Occipital lobe (tissue), 3 donors: ENCODE measurements at places on chromosomes 1 and 21.

- no peak for DNase-seq
These were observed 19.9 kb downstream of the ERO1B start for GRCh38 chr1:236261898-236262297.

GRCh38 chr1:182962554-182963115 lies 9.7 kb upstream of the SHCBP1L start:
- DNase-seq: peak; percentile 16

DNA sequence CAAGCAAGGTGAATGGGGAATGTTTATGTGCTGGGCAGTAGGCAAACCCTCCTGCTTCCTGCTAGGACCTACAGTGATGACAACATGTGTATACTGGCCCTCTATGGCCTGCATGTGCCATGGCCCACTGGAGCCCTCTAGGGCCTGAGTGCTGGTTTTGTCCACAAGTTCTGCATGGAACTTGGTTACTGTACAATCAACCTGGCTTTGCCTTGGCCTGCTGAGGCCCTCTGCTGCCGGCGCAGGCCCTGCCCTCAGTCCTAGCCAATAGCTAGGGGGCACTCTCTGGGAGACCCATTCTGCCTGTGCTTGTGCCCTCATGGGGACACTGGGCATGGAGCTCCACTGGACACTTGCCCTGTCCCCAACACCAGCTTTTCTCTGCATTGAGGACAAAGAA lies 138.6 kb upstream of the NGF start:
- DNase-seq: no peak

DNA sequence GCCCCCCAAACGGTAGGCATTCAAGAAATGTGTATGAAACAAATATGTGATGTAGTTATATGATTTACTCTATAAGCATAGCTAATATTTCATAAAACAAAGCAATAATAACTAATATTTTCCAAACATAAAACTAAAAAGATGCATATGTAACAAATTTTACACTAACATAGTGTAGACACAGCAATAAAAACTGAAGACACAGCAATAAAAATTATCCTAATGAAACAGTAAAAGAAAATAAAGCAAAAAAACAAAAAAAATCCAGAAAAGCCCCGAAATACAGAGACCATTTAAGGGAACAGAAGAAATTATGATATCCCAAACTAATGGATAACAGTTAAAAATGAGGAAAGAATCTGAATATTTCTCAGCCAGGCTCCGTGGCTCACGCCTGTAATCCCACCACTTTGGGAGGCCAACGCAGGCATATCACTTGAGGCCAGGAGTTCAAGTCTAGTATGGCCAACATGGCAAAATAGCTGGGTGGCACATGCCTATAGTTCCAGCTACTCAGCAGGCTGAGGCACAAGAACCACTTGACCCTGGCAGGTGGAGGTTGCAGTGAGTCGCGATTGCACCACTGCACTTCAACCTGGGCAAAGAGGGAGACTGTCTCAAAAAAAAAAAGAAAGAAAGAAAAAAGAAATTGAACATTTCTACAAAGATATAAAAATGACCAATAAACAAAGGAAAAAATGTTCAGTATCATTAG lies 38.2 kb upstream of the PSMG1 start:
- DNase-seq: no peak

GRCh38 chr1:153402226-153402625 lies 11.4 kb upstream of the S100A8 start:
- no peak for DNase-seq

DNA sequence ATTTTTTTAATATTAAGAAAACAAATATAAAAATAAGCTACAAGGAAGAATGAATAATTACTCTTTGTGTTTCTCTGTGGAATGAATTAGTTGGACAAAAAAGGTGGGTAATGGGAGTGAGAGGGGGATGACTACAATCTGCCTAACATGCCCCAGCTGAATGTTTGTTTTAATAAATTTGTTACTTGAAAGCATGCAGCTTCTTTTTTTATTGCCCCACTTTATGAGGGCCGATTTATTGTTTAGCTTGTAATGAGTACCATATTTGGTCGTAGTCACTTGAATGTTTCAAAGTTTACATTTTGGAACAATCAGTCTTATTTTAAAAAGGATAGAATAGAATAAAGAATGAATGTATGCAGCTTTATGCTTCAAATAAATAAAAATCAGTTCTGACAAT lies 197.4 kb downstream of the LBR start:
- no peak for DNase-seq

DNA sequence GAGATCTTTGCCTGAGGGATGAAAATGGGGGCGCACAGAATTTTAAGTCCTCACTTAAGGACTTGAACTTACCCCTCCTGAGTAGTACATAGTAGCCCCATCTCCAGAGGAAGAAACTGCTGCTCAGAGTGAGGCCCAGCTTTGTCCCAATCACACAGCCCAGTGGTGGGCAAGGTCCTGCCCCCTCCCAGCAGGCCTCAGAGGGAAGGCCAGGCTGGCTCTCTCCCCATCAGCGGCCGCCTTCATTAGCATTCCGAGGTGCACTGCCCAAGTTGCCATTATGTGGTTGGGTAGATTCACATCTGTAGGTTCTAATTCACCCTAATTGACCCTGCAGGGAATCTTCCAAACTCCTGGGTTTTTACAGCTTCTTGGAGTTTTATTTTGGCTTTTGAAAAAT lies 59.1 kb downstream of the FOXO6 start:
- no peak for DNase-seq

DNA sequence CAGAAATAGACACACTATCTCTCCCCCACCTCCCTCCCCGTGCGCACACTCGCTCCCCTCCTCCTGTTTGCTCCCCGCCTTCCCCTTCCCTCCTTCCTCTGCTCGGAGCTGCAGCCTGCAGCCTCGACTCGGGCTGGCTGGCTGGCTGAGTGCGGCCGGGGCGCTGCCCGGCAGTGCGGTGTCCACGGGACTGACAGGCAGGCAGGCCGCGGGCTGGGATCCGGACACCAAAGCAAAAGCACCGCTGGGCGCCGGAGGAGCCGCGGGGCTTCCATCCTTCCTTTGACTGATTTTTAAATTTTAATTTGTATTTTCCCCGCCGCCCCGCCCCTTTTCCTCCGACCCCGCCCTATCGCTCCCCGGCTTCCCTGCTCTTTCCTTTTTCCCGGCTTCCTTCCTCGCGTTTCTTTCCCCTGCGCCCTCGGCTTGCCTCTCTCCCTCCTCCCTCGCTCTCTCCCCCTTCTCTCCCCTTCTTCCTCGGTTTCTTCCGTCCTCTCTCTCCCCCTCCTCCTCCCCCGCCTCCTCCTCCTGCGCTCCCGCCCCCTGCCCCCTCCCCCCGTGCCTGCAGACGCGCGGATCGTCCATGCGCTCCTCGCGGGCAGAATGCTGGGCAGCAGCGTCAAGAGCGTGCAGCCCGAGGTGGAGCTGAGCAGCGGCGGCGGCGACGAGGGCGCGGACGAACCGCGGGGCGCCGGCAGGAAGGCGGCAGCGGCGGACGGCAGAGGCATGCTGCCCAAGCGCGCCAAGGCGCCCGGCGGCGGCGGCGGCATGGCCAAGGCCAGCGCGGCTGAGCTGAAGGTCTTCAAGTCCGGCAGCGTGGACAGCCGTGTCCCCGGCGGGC lies 109.4 kb downstream of the NAV1 start:
- DNase-seq: peak; percentile 55

GRCh38 chr1:181127898-181128453 lies 39.5 kb downstream of the IER5 start:
- no peak for DNase-seq

DNA sequence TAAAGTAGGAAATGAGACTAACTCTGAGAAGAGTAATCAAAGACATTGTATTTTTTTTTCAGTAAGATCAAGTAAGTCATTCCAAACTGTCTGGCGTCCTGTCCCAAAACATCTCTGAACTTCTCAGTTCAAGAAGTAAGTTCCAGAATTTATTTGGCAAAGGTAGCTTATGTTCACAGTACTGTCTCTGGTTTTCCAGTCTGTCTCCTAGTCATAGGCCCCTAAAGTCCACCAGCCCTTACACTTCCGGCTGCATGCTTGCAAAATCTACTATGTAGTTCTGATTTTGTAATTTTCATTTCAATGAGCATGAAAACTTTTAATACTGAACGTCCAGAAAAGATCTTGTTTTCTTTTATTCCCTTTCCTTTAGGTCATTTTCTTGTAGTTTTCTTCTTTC lies 61.4 kb upstream of the S1PR1 start:
- DNase-seq: no peak

GRCh38 chr21:44337941-44338895 lies 972 bp downstream of the CFAP410 start:
- DNase-seq: no peak

DNA sequence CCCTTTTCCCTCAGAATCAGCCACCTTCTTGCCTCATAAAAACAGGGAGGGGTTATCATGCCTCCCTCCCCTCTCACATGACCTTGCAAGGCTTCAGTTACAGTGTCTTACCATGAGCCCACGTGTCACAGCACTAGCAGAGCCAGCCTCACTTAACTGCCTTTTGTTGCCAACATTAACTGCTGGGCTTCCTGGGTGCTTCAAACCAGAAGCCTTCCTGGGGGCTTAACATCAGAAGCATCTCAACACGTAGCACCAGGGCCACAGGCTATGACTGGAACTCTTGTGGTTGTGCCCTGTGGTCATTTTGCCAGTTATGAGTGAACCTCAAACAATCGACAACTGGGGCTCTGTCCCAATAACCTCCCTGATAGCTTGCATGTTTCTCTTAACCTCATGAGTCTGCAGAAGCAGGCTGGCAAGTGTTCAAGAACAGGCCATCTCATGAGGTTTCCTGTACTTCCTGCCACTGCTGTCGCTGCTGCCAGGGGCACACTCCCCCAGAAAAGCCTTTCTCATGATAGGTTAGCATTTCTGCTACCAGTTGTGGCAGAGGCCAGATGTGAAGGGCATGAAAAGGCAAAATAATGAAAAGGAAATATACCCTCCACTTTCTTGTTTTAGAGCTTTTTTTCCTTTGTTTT lies 132.2 kb downstream of the GLUL start:
- DNase-seq: no peak

DNA sequence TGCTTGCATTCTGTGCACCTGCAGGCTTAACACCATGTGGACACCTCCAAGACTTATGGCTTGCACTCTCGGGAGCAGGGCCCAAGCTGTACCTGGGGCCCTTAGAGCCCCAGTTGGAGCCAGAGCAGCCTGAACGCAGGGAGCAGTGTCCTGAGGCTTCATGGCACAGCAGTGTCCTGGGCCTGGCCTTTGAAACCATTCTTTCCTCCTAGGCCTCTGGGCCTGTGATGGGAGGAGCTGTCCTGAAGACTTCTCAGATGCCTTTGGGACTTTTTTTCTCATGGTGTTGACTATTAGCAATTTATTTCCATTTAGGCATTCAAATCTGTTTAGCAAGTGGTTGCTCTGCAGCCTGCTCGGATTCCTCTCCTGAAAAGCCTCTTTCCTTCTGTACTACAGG lies 11.0 kb downstream of the RPTN start:
- DNase-seq: no peak

DNA sequence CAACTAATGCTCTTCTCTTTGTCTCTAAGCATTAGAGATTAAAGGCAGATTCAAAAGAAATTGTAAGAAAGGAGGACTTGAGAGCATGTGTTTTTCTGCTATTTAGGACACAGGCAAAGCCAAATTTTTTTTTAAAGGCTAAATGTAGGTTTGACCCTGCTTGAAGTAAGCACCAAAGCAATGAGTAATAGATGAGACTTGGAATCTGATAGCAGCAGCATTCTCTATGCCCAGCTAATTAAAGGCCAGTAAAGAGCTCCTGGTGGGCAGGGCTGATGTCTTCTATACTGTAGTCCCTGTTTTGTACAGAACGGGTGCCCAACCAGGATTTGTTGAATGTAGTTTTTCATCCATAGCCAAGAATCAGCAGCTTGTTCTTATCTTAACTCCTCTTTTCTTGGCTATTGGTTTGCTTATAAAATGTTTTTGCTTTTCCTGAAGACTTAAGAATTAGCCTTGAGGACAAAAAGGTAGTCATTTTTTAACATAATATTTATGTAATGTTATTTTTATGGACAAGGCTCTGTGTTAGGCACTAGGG lies 179.6 kb downstream of the LMO4 start:
- DNase-seq: no peak

DNA sequence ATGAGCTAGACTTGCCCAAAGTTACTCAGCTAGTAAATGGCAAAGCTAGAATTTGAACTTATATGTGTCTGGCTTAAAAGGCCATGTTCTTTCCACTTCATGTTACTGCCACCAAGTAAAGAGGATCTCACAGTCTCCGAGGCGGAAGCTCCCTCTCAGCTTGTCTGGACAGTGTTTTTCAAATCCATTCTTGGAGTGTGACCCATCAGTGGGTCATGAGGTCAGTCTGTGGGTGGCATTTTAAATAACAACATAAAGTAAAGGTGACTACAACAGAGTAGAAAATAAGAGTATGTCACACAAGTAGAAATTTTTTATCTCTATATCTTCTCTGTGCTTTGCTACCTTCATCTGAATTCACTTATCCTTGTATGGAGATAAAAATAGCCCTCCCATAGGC lies 3.2 kb upstream of the HMGB4 start:
- no peak for DNase-seq

- no peak for DNase-seq
These were observed 54.8 kb downstream of the SIPA1L2 start for GRCh38 chr1:232574889-232575762.

DNA sequence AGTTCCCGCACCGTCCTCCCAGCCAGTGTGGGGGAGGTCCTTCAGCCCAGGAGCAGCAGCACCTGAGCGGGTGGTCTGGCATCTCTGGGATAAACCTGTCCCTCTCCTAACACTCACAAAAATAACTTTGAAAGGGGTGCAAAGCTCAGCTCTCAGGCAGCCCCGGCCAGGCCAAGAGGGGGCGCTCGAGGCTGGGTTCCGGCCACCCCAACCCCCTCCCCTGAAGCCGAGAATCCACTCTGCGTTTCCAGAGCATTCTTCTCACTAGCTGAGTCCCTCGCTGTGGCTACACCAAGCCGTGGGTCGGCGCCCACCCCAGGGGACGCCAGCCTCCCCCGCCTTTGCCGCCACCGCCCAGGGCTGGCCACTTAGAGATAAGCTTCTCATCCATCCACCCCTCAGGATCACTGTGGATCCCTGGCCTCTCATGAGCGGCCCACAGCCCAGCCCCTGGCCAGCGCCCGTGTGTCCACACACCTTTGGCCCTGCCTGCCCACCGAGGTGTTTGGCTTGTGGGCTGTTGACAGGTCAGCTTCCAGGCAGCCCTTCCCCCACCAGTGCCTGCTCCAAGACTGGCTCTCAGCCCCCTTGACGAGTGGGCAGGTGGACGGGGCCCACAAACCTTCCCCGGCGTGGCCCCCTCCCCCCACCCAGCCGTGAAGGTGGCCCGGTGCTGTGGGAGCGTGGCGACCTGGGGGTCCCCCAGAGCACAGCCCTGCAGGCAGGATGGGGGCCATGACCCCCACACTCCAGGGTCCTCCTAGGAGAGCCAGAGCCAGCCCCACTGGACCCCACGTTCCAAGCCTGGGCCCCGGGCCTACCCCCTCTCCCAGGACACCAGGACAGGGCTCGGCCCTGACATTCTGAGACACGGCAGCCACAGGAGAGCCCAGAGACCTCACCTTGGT lies 1.9 kb downstream of the FTCD start:
- DNase-seq: no peak

DNA sequence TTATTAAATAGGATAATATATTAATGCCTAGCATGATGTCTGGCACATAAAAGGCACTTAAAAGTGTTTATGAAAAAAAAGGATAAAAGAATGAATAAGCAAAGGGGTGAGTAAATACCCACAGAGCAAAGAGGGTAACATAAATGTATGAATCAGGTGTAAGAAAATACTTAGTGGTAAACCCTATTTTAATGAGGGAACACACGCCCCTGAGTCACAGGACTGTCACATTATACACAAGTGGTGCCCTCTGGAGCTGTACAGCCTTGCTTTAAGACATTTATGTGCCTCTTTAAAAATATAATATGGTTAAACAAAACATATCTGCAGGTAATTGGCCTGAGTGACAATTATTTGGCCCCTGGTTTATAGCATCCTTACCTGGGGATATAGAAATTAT lies 78.1 kb upstream of the PTBP2 start:
- no peak for DNase-seq
